Effector memory CD4-positive, alpha-beta T cell (primary cell): ENCODE measurements at places on chromosomes 16 and 17.

GRCh38 chr17:2369551-2370210 is 31.2 kb downstream of the MNT start:
- no peak for DNase-seq

GRCh38 chr17:22268214-22268911 is 576.0 kb downstream of the KCNJ18 start:
- DNase-seq: no peak

DNA sequence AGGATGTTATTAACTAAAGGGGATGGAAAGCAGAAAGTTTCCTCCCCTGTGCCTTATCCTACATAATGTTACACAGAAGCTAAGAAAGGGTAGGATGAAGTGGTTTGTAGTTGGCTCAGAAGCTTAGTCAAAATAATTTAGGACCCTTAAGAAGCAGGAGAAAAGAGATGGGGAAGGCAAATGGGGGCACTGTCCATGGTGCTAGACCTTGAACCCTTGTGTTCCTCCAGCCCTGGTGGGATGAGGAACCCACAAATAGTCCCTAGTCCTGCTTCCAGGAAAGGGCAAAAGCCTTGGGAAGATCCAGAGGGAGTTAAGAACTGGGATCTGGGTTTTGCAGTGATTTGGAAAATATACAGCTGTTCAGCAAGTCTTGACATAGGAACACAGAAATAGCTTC is 54.5 kb downstream of the SLC5A11 start:
- no peak for DNase-seq

DNA sequence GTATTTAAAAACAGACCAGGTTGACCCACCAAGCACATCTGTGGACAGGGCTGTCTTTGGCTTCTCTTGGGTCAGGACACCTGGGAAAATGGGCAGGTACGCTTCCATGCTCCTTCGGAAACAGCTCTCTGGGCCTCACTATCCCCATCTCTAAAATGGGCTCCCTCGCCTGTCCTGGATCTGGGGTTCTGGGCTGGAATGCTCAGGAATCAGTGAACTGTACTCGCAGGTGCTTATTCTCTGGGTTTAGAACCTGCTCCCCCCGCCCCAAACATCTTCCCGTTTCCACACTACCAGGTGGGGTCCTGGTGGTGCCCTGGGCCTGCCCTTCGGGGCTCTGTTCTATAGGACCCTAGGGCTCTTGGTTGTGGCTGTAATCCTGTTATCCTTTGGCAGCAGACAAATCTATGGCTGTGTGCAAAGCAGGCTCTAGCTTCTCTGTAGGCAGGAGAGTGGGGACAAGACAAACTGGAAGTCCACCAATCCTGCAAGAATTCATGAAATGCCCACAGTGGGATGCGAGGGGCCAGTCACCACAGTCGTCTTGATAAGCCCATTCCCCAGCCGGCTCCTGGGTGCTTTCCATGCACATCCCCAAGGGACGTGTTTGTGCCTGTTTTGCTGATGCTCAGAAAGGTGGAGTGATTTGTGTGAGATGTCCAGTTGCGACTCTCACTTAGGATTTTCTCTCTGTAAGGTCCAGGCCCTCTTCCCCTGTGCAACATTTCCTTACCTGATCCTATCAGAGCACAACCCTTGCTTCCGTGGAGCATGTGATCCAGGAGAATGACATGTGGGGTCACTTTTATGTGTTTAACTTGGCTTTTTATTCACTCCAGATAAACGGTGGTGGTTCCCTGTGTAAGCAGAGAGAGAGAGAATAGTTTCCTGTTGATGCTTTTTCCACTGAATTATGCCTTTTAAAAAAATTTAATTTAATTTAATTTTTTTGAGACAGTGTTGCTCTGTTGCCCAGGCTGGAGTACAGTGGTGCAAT is 37.2 kb downstream of the HAPSTR1 start:
- DNase-seq: no peak
